NAMALWA (cell line): ENCODE measurements at places on chromosomes 3 and 15.

GRCh38 chr3:16355828-16356227 lies 90.8 kb downstream of the OXNAD1 start:
- DNase-seq, result no peak

DNA sequence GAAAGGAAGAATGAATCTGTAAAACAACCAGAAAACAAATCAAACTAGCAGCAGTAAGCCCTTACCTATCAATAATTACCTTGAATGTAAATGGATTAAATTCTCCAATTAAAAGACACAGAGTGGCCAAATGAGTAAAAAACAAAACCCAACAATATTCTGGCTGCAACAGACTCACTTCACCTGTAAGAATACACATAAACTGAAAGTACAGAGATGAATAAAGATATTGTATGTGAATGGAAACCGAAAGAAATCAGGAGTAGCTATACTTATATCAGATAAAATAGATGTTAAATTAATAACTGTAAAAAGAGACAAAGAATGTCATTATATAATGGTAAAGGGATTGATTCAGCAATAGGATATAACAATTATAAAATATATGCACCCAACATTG lies 514.5 kb upstream of the DPPA4 start:
- DNase-seq, result no peak

GRCh38 chr3:123081718-123082369 lies 15.0 kb downstream of the PDIA5 start:
- DNase-seq, result no peak

- no peak for DNase-seq
These were observed 105.4 kb upstream of the ANKRD28 start for GRCh38 chr3:15903164-15903563.

DNA sequence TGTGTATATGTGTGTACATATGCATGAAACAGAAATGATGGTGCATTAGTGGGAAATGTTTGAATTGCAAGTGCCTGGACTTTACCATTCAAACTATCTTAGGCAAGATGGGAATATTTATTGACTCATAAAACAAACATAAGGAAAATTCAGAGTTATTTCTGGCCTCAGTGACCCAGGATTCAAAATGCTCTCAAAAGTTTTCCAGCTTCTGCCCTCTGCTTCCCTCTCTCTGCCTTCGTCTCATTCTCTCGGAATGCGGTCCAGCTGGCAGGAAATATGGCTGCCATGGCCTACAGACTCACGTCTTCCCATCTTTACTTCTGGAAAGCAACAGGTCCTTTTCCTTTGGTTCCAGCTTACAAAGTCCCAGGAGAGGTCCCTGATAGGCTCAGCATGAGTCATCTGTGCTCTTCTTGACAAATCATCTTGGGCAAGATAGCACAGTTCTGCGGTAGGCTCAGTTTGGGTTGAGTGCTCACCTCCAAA lies 8.7 kb upstream of the ZNF774 start:
- DNase-seq, result no peak
